Daoy (cell line): ENCODE measurements at places on chromosomes 6 and 20. TPM values are rescaled to one million over a fixed set of nuclear protein-coding genes. Genes with fewer than 3 reads are reported as not detected.

The COL21A1 gene
- total RNA-seq = 0.06 TPM in 1 of 2 replicates, not detected in the other

DNA sequence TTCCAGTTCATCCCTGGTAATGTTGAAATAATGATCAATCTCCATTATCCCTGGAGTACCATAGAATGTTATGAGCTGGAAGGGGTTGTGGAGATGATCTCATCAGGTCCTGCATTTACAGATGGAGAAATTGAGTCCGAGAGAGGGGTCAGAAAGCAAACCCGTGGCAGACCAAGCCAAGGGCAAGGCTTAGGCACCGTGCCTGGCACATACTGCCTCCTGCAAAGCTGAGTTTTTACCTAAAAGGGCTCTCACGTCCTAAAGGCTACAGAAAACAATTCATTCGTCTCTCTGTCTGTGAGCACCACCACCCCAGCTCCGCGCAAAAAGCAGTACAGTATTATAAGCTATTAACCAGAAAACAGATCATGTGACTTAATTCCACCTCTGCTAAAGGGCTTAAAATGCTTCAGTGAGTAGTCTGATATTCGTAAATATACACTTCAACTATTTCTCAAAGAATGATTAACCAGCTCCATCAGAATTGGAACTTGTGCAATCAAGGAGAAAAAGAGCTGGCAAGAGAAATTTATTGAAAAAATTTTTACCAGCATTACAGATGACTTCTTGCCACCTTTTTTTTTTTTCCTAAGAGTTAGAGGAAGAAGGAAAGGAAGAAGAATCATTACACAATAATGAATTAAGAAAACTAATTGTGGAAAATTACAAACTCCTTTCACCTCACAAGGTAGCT is 3.4 kb upstream of the PARD6B start:
- DNase-seq = no peak

The NOX3 gene
- not detected in 2 replicates for total RNA-seq

GRCh38 chr6:66930559-66931290 is 1223.7 kb upstream of the EYS start:
- DNase-seq = no peak

The CRNKL1 gene
- 33.0 and 63.4 TPM in 2 replicates for total RNA-seq

- peak; percentile 27 for DNase-seq
These were observed 109.2 kb upstream of the TMEM170B start for GRCh38 chr6:11428371-11428770.

DNA sequence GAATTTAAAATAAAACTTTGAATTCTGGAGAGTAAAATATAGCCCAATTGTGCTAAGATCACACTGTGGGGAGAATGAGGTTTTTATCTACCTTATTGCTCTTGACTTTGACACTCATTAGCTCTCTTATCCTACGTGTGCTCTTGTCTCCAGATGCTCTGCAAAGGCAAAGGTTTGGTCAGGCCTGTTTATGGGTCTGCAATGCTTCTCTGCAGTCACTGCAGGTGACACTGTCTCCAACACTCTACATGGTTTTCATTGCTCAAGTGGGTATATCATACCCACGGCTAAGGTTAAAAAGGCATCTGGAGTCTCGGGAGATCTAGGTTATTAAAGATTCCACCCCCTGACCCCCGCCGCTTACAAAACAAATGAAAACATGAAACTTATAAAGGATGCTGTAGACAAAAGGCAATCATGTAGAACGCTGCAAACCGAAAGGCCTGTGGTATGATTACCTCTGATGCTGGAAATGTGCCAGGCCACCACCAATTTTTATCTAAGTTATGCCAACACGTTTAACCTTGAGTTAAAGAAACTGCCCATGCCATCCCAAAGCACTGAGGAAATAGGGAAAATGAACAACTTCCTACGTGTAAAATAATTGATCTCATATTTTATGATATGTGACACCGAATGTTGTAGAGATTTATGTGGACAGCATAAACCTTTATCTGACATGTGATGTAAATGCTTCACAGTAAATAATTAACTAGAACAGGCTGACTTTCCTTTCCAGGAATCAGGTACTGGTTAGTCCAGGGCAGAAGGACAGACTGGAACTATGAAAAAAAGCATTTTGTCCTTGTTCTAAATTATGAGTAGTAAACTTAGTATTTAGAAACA is 238.2 kb upstream of the NOX3 start:
- DNase-seq = no peak

DNA sequence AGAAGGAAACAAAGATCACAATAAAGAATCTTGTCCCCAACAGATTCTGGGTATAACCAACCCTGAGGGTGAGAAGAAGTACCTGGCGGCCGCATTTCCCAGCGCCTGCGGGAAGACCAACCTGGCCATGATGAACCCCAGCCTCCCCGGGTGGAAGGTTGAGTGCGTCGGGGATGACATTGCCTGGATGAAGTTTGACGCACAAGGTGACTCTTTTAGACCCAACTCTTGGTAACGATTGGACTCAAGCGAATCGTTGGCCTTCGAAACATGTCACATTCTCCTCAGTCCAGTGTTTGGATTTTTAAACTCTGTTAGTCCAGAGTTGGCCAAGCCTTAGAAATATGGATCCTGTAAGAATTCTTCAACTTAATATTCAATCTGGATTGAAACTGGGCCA is 2.6 kb downstream of the PCK1 start:
- DNase-seq = no peak

- DNase-seq = no peak
These were observed 71.4 kb upstream of the SHLD1 start for GRCh38 chr20:5678777-5679176.

The TNFRSF21 gene
- 38.7 and 39.3 TPM in 2 replicates for total RNA-seq

DNA sequence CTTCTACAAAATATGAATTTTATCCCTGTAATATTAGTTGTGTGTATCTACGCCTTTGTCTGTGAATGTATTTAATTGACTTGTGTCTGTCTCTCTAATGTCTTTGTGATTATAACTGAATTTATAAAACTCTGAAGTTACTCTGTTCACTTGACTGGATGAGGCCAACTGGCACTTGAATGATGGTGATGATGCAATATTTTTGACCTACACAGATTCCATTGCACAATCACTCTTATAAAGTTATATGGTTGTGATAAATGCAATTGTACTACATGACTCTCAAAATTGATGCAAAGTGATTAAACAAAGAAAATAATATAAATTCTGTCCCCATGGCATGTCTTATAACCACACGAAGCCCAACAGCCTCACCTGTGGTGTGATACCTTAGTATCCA is 287.3 kb upstream of the PLN start:
- DNase-seq = no peak

The LSM2 gene
- total RNA-seq = 91.8 and 146 TPM in 2 replicates

The ANKRD66 gene
- not detected in 2 replicates for total RNA-seq

DNA sequence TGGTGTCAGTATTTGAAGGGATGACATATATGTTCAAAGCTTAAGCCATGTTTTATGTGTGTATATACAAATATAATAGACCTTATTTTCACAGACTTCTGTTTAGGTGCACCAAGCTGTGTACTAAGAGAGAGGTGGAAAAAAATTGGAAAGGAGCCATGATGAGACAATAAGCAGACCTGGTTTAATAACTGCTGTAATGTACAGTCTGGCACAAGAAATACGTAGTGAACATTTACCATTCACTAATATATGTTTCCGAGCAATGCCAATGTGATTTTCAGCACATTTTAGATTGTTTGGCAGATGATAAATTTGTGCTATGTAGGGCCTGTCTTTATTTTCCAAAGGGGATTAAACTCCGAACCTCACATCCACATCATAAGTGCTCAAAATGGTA is 116.3 kb downstream of the KHDC1L start:
- no peak for DNase-seq

DNA sequence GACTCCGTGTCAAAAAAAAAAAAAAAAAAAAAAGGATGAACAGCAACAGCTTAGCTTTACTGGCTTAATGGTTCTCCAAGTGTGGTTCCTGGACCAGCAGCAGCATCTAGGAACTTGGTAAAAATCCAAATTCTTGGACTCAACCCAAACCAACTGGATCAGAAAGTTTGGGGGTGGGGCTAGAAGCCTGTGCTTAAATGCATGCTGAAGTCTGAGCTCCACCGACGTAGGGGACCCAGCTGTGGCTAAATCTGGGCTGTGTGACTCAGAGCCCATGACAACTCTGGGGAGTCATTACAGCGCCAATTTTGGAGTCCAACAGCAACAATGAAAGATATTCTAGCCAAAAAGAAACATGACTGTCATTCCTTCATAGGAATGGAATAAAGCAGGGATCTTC is 13.6 kb upstream of the CHD6 start:
- DNase-seq = peak; percentile 86

DNA sequence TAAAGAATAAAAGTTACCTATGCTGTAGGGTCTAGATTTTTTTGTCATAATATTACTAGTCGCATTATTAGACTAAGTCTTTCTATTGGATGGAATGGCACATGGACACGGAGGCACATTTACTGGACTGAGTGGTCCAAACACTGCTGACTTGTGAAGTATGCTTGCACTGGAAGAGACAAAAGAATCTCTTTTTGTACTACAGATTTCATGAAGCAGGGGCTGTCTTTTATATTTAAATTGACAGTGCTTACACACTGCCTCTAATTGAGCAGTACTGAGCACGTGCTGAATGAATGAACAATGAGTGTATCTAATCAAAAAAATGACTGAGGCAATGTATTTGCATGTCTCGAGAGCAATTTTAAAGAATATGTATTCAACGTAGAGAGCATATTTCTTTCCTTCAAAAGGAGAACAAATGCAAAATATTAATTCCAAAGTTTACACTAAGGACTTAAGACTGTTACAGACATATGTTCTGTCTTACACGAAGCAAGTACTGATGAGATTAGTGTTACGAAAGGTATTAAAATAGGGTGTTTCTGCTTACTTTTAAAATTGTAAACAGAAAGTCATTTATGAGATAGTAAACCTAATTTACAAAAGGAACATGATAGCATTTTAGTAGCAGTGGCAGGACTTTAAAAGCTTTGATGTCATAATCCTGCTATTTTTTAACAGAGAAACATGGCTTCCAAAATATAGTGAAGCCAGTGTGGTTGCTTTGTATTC is 8.3 kb downstream of the ELOVL2 start:
- DNase-seq = no peak

GRCh38 chr6:155125906-155126305 is 130.8 kb downstream of the TIAM2 start:
- DNase-seq = no peak

The SCRT2 gene
- not detected in 2 replicates for total RNA-seq

The PERP gene
- total RNA-seq = 47.4 and 49.3 TPM in 2 replicates

DNA sequence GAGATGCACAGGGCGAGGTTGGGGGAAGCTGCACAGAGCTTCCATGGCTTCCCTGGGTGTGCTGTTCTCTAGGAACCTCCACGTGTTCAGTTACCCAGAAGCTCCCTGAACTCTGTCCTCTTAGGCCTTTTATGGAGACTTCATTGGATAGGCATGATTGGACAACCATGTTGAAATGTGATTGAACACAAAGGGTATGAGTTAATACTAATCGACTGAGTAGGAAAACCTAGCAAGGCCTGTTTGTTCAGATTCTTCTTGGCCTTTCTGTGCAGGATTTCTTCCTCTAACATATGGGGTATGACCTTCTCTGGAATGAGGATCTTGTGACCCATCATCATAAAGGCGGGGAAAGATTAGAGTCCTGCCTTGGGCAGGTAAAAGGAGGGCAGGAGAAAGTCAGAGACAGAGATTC is 70.7 kb upstream of the SMIM29 start:
- no peak for DNase-seq

DNA sequence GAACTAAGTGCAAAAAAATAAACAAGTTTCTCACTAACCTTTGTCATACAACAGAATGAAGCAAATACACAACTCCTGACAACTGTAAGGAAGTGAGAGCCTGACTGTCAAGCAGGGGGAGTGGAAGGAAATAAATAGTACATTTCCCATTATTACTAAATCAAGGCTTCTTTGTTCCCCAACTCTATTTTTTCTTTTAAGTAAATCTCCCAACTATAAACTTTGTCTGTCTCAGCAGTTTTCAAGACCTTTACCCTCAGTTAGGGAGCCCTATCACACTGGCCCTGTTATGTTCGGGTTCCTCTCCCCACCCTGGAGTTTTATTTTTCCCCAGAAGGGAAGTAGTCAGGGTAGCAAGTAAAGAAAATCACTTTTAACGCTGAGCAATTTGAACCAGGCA is 24.1 kb upstream of the IPCEF1 start:
- no peak for DNase-seq

GRCh38 chr6:142183351-142183750 is 36.3 kb downstream of the VTA1 start:
- no peak for DNase-seq

The RAB22A gene
- 12.0 and 13.8 TPM in 2 replicates for total RNA-seq

The IL20RA gene
- total RNA-seq = 0.27 and 0.57 TPM in 2 replicates

- DNase-seq = peak; percentile 81
These were observed 1.4 kb upstream of the TRIM39 start for GRCh38 chr6:30325150-30325872.

The MATN4 gene
- not detected in 2 replicates for total RNA-seq

- DNase-seq = no peak
These were observed 451.7 kb downstream of the GRIK2 start for GRCh38 chr6:101845172-101845571.
